Left lung (tissue), 14 donors: ENCODE measurements at places on chromosomes 12 and 14. TPM values are rescaled to one million over a fixed set of nuclear protein-coding genes. Genes with fewer than 3 reads are reported as not detected.
A peak's percentile ranks its signal among the peaks of the same experiment; 100 is the strongest.

DNA sequence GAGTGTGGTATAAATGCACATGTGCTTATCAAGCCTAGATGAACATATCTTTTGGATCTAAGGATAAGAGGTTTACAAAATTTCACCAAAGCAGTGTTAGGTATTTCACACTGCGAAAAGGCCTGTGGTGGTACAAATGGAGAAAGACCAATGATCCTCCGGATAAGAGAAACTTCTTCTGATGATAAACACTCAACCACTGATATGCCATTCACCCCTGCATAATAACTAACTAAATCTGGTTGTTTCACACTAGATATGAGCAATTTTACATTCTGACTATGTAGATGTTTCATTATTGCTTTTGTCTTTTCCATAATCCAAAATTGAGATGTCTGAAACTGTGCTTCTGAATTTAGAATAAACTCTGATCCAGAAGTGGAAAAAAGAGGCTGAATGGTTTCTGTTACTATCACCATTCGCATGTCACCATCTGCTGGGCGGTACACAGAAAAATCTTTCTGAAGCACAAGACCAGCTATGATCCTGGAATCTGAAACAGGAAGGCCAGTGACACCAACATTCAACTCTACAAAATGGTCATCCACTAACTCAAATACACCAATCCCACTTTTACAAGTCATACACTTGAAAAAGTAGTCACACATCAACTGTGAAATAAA is 1.3 kb downstream of the BBS10 start:
- no peak for DNase-seq

DNA sequence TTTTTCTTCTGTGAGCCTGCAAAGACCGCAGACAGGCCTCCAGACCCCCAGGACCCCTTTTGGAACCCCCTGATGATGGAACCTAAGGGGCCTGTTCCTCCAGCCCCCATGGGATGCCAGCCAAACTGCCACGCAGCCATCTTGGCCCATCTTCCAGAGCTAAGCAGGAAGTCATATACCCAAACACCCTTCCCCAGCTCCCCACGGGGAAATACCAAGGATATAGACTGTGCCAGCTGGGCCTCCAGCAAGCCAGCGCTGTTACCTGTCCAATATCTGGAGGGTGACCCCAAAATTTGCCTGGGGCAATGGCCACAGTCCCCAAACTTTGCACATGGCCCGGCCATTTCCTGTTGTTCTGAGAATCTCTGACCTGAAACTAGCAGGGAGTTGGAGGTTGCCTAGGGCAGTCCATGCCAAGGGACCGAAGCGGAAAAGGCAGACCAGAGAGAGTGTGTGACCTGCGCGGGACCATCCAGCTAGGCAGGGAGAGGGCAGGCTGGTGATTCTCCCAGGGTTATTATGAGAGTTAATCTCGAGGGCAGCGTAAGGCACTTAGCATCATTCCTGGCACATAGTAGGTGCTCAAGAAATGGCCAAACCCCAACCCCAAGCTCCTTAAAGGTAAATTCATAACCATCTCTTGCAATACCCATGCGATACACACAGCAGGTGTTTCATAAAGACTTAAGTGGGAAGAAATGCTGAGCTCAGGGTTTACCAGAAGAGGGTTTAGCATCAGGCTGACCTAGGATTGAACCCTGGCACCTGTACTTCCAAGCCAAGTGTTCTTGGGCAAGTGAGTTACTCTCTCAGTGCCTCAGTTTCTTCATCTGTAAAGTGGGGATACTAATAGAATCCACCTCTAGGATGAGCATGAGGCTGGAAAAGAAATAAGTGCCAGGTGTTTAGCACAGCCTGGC is 2.6 kb upstream of the RASAL1 start:
- no peak for DNase-seq

DNA sequence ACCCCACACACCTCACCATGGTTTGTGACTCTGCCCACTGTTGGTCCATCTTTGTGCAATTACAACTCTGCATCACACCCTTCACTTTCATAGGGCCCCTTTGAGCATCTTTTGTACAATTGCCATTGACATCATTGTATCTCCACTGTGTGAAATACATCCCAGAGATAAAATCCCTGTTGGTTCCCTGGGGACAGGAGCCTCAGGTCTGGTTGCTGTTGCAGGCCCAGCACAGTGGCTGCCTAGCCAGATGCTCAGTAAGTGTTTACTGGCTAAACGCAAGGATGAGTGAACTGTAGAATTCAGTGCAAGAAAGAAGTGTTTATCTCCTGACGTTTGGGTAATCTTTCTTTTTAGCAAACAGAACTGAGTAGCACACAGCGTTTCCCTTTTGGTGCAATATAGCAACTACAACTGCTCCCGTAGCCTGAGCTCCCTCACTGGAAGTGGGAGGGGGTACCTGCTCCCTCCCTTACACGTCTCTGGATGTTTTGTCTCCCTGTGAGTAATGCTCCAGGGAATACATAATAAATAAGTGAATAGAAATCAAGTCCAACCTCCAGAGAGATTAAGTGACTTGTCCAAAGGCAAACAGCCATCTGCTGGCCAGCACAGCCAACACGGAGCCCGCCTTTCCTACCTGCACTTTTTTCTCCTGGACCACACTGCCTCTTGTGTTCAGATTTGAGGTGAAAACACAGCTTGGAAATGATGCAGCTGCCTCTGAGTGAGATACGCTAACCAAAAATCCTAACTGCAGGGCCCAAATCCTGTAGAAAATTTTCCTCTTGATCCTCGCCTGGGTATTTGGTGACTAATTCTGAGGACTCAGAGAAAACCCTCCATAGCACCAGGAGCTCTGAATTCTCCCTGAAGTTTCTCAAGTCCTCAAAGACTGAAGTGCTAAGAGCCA is 27.4 kb downstream of the GALNT16 start:
- DNase-seq = no peak

DNA sequence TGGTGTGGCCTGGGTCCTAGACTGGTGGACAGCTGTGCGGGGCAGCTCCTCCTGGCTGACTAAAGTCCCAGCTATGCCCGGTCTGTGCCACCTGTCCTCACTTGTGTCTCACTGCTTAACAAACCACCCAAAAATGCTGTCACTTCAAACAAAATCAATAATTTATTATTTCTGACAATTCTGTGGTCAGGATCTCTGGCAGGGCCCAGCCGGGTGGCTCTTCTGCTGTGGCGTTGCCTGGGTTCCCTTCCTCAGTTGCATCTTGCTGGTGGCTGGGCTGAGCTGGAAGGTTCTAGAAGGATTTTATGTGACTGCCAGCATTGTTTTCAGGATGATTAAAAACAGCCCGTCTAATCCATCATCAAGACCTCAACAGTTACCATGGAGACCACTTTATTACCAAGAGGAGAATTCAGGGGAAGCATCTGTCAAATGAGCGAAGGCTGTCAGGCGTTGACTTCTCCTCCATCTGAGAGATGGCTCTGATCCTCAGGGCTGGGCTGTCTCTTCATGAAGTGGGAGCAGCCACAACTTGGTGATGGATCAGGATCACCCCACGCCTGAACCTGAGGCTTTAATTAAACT is 280.6 kb upstream of the SFSWAP start:
- no peak for DNase-seq

GRCh38 chr14:100298551-100299237 is 7.5 kb downstream of the SLC25A29 start:
- no peak for DNase-seq

Gene MMP14
- polyA plus RNA-seq = 169 TPM

Gene LRTM2
- polyA plus RNA-seq = not detected

- peak; percentile 82 for DNase-seq
Observed at GRCh38 chr12:106139422-106140171, 843 bp upstream of the NUAK1 start.

DNA sequence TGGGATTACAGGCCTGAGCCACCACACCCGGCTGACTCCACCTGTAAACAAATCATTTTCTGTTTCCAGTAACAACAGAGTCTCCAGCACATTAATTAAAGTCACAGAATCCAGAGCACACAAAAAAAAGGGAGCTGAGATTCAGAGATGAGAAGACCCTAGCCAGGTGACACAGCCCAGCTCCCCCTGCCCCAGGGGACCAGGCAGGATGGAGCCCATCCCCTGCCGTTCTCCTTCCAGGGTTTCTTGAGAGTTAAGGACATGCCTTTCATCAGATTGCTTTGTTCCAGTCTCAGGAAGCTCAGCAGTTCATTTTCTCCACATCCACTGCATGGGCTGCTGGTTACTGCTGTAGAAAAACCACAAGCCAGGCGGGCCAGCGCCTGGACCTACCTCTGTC is 81.2 kb downstream of the RIMBP2 start:
- DNase-seq = no peak

- DNase-seq = no peak
Observed at GRCh38 chr12:118870551-118870950, 110.8 kb upstream of the SRRM4 start.

DNA sequence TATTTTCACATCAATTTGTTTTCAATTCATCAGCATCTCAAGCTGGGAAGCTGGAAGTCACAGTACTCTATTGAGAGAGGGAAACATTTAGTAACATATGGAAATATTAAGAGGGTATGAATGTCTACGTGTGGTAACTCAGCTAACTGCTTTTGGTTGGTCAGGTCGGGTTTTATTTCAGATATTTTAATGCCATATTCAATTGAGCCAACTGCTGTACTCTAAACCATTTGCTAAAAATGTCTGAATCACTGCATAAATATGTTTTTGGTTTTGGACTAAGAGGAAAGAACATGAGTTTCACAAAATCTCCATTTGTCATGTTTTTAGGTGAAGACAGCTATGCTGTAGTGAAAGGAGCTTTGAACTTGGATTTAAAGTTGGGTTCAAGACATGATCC is 18.9 kb upstream of the PPFIBP1 start:
- DNase-seq = no peak

DNA sequence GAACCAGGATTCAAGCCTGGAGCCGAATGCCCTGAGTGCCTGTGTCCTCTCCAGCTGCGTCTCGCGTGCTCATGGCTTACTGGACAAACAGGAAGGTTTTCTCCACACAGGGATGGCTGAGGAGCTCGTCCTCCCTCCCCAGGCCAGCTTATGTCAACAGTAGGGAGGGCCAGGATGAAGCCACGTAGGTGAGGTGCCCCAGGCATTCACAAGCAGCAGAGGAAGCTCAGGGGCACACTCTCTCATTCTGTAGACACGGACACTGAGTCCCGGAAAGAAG is 49.3 kb downstream of the TRPV4 start:
- DNase-seq = no peak

Gene HELB
- polyA plus RNA-seq = 7.4 TPM

GRCh38 chr12:45244561-45245343 is 28.9 kb downstream of the ANO6 start:
- DNase-seq = no peak

DNA sequence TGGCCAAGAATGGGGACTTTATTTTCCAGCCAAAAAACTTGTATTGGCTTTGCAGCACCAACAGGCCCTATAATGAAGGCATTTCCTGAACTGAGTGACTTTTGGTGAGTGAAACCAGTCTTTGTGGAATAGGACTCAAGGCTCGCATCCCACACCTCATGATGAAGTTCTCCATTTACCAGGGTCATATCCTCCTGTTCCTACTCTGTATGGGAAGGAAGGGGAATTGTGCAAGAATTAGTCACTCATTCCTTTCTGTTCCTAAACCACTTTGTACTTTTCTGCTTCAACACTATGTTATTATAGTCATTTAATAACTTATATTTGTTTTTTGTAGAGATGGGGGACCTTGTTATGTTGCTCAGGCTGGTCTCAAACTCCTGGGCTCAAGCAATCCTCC is 2.3 kb upstream of the SPATS2 start:
- DNase-seq = no peak

GRCh38 chr12:66392266-66392915 is 90.1 kb downstream of the HELB start:
- no peak for DNase-seq

Gene FITM1
- polyA plus RNA-seq = 0.77 TPM

DNA sequence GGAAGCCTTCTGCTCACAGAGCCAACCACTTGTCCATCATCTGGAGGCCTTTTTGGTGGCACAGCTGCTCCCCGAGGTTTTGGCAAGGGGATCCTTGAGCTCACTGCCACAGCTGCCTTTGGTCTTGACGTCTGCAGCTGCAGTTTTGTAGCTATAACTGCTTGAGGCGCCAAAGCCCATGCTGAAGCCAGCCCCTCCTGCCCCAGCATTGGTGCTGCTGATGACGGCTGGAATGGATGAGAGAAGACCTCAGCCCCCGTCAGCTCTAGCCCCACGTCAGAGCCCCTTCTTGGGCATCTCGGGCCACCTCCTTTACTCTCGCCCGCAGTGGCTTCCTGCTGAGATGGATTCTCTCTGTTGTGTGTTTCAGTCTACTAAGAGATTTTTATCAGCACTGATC is 12.3 kb upstream of the KRT74 start:
- no peak for DNase-seq

DNA sequence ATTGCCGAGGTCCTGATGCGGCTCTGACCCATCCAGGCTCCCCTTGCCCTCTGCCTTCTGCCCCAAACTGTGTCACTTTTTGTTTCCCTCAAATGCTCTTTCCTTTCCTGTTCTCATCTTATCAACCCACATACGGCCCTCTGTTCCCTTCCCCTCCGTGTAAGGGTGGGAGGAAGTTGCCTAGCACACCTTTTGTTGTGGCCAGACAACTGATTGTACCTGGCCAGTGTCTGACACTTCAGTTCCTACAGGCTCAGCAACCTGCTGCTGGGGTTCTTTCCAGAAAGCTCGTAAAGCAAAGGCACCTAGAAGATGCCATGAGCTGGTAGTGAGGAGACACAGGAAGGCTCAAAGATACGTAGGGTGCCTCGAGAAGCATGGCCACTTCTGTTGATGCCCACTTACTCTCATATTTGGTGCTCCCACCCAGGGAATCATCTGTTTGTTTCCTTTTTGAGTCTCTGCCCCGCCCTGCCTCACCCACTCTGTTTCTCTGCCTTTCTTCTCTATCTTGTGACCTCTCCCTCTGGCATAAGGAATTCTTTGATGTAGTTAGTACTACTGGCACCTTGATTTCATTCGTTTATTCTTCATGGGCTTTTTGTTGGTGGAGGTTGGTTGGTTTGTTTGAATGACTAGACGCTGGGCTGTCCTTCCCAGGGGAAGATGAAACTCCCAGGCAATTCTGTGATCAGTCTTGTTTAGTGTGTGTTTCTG is 152.4 kb upstream of the FKBP4 start:
- DNase-seq = no peak

DNA sequence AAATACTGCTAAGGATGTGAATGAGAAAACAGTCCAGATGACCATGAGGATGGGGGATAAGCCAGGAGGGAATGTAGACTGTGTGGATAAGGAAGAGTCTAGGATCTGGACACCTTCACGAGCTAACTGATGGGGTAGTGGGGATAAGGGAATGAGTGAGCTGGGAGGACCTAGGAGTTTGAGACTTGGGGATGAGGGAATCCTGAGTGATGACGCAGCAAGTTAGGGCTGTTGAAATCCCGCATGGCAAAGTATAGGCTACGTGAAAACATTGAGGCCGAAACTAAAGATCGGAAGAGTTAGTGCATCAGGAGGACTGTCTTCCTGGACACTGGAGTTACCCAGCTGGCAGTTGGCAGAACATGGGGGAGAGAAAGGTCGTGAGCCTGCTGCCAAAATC is 129.2 kb upstream of the EEA1 start:
- no peak for DNase-seq

DNA sequence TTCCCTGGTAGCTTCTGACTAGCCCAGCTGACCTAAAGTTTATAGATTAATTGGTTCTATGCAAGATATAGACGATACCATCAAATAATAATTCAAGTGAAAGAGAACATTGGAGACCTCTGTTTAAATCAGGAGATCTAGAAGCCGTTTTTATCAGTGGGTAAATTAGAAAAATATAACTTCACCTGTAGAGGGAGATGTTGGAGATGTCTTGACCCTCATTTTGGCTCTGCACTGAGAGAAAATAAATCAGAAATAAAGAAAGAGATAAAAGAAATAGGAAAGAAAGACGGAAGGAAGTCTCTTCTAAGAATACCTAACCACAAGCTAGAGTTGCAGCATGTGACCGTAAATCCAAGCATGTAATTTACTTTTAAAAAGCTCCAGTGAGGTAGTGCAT is 684.5 kb downstream of the C12orf50 start:
- no peak for DNase-seq

- no peak for DNase-seq
Observed at GRCh38 chr12:9343731-9344130, 135.5 kb upstream of the PZP start.
